CD4-positive, alpha-beta T cell treated with Interleukin-15 for 4 hours (primary cell): ENCODE measurements at places on chromosomes 6 and 20.
A peak's percentile ranks its signal among the peaks of the same experiment; 100 is the strongest.

- peak; percentile 82 for DNase-seq
Observed at GRCh38 chr6:30130887-30131862, 4.8 kb upstream of the TRIM40 start.

DNA sequence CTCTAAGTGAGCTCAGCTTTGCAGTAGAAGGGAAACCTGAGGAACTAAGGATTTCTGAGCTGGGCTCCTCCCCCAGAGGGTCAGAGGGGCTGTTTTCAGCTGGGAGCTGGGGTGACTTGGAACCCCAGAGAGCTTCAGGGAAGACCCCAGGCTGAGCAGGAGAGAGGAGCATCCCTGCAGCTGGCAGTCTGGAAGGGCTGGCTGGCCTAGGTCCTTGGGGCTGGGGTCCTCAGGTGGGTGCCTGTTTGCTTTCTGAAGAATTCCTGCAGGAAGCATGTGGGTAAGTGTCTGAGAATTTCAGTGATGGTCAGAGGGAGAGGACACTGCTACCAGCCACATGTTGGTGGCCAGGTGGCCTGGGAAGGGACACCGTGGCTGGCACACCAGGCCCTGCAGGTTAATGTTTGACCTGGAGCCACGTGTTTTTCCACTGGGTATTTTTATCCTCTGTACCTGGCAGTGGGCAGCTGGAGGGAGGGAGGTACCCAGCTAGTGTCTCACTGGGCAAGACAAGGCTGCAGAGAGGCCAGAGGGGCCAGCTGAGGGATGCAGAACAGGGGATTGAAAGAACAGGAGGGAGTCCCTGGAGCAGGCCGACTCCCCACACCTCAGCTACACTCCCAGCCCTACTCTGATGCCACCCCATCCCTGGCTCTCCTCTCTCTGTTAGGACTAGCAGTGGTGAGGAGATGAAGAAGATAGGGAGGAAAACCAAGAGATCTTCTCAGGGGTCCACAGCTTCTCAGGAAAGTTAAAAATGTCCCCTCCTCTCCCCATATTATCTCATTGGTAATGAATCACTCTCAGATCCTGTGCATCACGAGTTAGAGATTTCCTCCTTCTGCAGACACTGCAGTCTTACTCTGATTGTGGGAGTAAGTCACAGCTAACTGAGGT lies 143.6 kb downstream of the VEGFA start:
- DNase-seq: no peak

DNA sequence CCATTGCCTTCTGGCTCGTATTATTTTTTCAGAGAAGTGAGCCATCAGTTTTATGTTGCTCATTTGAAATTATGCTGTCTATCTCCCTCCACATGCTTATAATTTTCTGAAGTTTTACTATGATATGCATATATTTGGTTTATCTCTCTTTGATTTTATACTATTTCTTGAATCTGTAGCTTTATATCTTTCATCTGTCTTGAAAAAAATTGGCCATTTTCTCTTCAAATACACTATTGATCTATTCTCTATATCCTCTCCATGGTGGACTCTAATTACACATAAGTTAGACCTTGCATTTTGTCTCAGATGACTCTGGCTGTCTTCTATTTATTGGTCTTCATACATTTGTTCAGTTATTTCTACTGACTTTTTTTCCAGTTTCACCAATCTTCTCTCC lies 13.7 kb upstream of the COL19A1 start:
- no peak for DNase-seq

DNA sequence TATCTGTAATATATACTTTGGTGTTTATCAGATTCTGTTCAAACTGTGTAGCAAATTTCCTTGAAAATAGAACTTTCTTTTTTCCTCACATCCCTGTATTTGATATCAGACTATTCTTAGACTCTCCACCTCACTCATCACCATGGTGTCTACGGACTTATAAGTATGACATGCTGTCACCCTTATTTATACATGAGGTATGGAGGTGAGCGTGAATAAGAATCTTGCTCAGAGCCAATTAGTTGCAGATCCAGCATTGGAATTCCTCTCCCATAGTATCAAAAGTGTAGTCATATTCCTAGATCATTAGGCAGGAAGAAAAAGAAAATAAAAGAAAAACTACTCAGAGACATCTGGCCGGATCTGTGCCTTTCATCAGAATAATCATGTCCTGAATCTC lies 43.0 kb downstream of the TPD52L1 start:
- no peak for DNase-seq

DNA sequence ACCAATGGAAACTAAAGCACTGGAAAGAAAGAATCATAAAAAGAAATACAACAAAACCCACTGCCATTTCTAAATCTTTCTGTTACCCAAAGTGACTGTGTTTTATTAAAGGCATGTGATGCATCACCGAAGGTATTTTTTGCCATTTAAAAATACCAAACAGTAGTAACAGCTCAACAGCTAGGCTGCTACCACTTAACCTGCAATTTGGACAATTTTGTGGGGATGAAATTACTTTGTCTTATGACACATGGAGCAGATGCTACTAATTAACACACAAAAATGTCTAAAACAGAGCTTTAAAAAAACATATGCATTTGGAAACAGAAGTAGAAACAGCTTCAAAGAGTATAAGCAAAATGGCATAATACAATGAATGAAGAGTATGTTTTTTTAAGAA lies 97.4 kb downstream of the ATXN1 start:
- no peak for DNase-seq

GRCh38 chr6:26394289-26394688 lies 7.8 kb upstream of the BTN3A1 start:
- DNase-seq: no peak

GRCh38 chr20:59177266-59178250 lies 13.9 kb downstream of the ZNF831 start:
- peak; percentile 64 for DNase-seq

DNA sequence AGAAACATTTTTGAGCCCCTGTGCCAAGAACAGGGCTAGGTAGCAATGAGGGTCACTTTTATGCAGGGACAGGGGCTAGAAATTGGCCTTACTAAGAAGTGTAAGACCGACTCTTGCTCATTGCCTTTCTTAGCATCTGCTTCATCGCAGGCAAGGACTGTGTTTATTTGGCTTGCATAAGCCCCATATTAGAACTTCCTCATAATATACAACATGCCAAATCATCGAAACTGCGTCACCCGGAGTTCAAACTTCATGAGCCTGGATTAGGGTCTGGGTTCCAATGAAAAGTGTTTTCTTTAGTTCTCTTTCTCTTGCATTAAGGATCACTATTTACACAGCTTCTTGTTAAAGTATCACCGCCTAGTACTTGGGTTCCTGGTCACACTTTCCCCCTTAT lies 977 bp upstream of the SMAP1 start:
- no peak for DNase-seq

- DNase-seq: no peak
Observed at GRCh38 chr20:31632548-31633338, 5.0 kb upstream of the COX4I2 start.

- DNase-seq: peak; percentile 66
Observed at GRCh38 chr20:62010551-62011402, 54.9 kb downstream of the TAF4 start.

DNA sequence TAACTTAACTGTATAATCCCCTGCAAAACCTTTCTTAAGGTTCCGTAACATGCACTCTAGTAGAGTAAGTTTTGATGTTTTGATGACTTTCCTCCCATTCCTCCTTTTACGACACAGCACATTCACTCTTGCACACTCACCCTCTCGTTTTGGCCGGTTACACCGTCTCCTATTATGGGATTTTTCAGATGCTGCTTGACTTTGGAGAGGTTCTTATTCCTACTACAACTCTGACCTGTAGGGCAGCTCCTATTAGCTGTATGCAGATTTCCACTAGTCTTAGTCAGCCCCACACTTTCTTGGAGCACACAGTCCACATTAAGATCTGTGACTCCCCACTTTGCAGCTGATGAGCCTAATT lies 223.7 kb upstream of the SYNCRIP start:
- no peak for DNase-seq
